Breast epithelium (tissue), 4 donors: ENCODE measurements at places on chromosomes 5 and 9.

DNA sequence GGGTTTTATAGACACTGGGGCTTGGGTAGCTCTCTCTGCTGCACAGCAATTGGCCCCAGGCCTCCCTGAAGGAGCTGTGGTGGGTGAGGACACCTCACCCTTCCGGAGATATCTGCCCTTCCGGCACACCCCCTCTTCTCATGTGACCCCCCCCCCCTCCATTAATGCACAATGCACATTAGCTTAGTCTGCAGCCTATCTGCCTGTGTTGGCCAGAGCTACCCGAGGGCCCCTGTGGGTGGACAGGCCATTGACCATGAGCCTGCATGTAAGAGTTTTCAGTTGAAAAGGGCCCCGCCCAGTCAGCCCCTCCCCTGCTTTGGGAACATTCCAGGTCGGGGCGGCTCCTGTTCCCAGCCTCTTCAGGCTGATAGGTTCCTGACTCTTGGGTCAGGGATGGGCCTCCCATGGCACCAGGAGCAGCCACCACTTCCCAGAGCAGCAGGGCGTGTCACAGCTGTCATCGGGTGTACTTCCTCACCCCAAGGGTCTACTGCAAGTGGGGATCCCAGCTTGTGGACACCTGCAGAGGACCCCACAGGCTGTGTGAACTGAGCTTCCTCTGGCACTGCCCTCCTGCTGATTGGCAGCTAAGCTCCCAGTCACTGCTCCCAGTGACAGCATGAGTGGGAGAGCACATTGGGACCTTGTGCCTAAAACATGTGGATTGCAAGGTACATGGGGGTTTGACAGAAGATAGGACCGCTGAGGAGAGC lies 17.8 kb downstream of the PHF2 start:
- no peak for DNase-seq
- H3K27me3 ChIP-seq: no peaks in the 10 kb centered on the region
- no peak overlapping the region for H3K4me3 ChIP-seq
- H3K27ac ChIP-seq: no peak overlapping the region
- no peaks in the 10 kb centered on the region for H3K4me1 ChIP-seq

DNA sequence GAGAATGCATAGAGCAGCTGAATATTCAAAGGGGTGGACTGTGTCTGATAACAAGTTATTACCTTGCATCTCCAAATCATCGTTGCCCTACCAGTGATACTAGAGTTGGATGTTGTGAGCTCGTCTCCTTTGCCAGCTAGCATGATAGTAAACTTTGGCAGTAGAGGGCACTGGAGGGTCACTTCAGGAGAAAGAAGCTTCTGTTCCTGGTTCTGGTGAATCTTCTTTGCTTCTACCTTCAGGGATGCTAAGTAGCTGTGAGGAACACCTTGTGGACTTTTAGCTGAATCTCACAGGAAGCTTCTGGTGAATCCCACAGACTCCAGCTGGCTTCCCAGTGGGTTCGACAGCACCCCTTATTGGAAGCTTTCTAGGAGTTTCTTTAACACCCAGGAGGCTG lies 626.6 kb upstream of the SGCD start:
- DNase-seq: no peak
- H3K27me3 ChIP-seq: no peaks in the 10 kb centered on the region
- H3K4me1 ChIP-seq: no peaks in the 10 kb centered on the region
- no peak overlapping the region for H3K4me3 ChIP-seq
- no peak overlapping the region for H3K27ac ChIP-seq
- no peaks in the 10 kb centered on the region for H3K36me3 ChIP-seq

DNA sequence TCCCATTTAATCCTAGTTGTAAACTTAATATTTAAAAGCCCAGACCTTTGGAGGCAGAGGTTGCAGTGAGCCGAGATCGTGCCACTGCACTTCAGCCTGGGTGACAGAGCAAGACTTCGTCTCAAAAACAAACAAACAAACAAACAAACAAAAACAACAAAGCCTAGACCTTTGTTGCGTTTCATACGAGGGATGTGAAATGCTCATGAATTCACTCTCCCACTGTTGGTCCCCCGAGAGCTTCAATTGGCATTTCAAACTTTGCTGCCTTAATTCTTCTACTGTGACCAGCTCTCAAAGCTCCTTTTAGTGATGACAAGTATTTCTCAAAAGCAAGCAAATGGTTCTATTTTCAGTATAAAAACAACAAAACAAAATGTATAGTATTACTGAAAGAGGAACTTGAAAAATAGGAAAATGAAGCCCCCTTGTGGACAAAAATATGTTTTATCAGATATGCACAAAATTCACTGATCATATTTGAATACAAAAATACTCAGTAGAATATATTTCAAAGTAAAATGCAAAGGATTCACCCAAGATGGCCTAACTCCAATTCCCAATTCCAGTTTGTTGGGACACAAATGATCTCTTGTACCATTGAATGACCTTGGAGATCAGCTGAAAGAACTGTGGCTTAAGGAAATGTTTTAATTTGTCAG lies 140.4 kb downstream of the ESM1 start:
- H3K4me1 ChIP-seq: no peaks in the 10 kb centered on the region
- DNase-seq: no peak
- H3K4me3 ChIP-seq: peak overlapping the region; percentile 20
- H3K27ac ChIP-seq: no peak overlapping the region

DNA sequence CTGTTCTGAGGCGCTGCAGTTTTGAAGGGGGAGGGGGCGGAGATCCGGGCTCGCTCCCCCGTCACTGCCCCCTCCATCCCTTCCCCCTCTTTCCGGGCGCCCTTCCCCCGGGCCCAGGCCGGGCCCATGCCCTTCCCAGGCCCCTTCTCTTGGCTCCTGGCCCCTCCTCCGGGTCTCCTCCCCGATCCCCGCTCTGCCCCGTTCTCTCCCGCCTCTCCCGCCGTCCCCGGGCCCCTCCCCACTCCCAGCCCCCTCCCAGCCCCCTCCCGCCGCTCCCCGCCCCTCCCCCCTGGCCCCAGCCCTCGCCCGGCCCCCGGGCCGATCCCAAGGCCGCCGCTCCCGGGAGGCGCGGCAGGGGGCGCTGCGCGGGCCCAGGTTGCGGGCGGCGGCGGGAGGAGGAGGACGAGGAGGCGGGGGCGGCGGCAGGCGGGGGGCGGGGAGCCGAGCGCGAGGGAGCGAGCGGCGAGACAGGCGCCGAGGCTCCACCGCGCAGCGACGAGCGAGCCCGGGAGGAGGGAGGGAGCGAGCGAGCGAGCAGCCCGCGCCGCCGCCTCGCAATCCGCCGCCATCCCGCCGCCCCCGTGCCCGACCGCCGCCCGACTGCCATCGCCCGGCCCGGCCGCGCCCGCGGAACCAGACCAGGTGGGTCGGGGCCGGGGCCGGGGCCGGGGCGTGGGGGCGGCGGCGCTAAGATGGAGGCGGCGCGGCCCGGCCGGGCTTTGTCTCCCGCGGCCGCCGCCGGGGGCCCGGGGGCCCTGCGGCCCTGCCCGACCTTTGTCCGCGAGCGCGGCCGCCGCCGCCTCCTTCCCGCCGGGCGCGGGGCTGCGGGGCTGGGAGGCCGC lies at the start of gene PRRC2B:
PRRC2B (plus strand) TSS at position 465 of the 842 bp plus-strand sequence. CDS start 36,059 bp downstream, outside the sequence.
- peak within 1 kb of the TSS; percentile 99 for H3K27ac ChIP-seq
- no peaks in the 10 kb centered on the region for H3K36me3 ChIP-seq
- peaks cover 19% of the 10 kb centered on the region for H3K4me1 ChIP-seq

DNA sequence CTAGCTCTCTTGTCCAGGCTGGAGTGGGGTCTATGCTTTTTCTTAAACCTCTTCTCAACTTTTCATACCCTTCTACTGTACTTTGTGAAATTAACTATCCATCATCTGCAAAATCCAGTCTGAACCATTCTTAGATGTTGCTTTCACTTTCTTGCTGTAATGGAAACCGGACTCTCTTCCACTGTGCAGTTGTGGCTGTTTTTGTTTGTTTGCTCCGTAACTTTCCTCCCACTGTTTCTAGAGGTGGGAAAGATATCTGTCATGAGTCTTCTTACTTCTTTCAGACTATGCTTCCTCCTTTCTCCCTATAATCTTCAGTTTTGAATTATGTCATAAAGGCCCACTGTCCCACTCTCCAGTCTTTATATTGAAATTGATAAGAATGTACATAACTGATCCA lies 6.5 kb downstream of the TNPO1 start:
- H3K4me1 ChIP-seq: peaks cover 10% of the 10 kb centered on the region
- H3K4me3 ChIP-seq: no peak overlapping the region
- H3K36me3 ChIP-seq: no peaks in the 10 kb centered on the region
- no peaks in the 10 kb centered on the region for H3K27me3 ChIP-seq

- no peaks in the 10 kb centered on the region for H3K27me3 ChIP-seq
- H3K4me3 ChIP-seq: no peak overlapping the region
- no peaks in the 10 kb centered on the region for H3K4me1 ChIP-seq
Measured at GRCh38 chr5:90134892-90135291, 274.7 kb downstream of the CETN3 start.

- no peak for DNase-seq
- no peak overlapping the region for H3K4me3 ChIP-seq
- no peak overlapping the region for H3K27ac ChIP-seq
- H3K4me1 ChIP-seq: no peaks in the 10 kb centered on the region
Measured at GRCh38 chr9:5301544-5301943, 3.0 kb downstream of the RLN2 start.

DNA sequence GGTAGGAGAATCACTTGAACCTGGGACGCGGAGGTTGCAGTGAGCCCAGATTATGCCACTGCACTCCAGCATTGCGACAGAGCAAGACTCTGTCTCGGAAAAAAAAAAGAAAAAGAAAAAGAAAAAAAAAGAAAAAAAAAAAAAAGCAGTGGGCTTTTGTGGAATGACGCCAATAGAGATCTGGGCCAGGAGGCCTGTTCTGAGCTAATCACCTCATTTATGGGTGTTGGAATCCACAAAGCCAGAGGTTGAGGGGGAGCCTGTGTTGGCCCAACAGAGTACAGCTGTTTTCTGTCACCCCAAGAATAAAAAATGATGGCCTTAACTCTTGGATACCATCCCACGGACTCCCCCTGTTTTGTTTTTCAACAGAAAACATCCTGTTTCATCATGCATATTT lies 18.5 kb downstream of the OSTF1 start:
- H3K27me3 ChIP-seq: no peaks in the 10 kb centered on the region
- no peak overlapping the region for H3K4me3 ChIP-seq
- peak overlapping the region; percentile 44 for H3K27ac ChIP-seq

GRCh38 chr5:27276119-27276518 lies 237.7 kb upstream of the CDH9 start:
- H3K4me1 ChIP-seq: no peaks in the 10 kb centered on the region
- no peaks in the 10 kb centered on the region for H3K27me3 ChIP-seq
- H3K27ac ChIP-seq: no peak overlapping the region
- H3K4me3 ChIP-seq: no peak overlapping the region
- no peaks in the 10 kb centered on the region for H3K36me3 ChIP-seq
- no peak for DNase-seq

DNA sequence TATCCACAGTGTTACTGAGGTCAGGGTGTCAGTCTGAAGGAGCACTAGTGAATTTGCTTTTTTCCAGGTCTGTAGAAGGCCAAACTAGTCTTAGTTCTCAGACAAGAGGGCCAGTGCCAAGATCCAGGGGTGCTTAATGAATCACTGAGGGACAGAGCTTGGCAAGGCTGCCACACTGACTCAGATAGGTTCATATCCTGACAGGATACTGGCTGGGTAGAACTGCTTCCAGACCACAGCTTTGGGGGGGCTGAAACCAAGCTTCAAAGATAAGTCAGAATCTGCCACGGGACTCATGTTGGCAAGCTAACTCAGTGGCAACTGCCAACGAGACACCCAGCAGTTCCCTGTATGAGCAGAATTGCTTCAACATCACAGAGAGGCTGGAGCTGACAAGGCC lies 1125.4 kb downstream of the EFNA5 start:
- no peaks in the 10 kb centered on the region for H3K27me3 ChIP-seq
- H3K27ac ChIP-seq: no peak overlapping the region
- no peaks in the 10 kb centered on the region for H3K36me3 ChIP-seq
- H3K4me3 ChIP-seq: no peak overlapping the region

- H3K4me1 ChIP-seq: no peaks in the 10 kb centered on the region
- H3K4me3 ChIP-seq: no peak overlapping the region
- no peak overlapping the region for H3K27ac ChIP-seq
- no peaks in the 10 kb centered on the region for H3K36me3 ChIP-seq
Measured at GRCh38 chr9:21615446-21615845, 133.3 kb upstream of the IFNE start.
